ENCODE measurements at places on chromosomes 4 and X.

DNA sequence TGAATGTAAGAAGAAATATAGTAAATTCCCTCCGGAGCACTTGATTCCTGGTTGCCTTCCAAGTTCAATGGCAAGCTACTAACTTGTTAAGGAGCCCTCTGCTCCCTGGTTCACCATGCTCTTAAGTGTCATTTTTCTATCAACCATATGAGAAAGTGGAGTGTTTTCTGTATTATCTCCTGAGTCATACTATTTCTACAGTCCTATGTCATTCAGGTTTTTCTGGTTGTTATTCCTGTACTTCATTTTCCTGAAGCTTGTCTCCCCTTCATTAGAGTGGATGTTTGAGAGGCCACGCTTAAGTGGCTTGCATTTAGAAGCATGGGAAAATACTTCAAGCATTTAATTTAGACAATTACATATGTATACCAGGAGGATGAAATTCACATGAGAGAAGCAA is 14.7 kb upstream of the EPGN start:
- DNase-seq = no peak

- DNase-seq = no peak
Observed at GRCh38 chrX:129040124-129040523, 483.2 kb downstream of the SMARCA1 start.

- no peak for DNase-seq
Observed at GRCh38 chrX:119695535-119696050, 2.6 kb upstream of the SEPTIN6 start.

- no peak for DNase-seq
Observed at GRCh38 chr4:47641755-47642154, 156.7 kb downstream of the ATP10D start.

DNA sequence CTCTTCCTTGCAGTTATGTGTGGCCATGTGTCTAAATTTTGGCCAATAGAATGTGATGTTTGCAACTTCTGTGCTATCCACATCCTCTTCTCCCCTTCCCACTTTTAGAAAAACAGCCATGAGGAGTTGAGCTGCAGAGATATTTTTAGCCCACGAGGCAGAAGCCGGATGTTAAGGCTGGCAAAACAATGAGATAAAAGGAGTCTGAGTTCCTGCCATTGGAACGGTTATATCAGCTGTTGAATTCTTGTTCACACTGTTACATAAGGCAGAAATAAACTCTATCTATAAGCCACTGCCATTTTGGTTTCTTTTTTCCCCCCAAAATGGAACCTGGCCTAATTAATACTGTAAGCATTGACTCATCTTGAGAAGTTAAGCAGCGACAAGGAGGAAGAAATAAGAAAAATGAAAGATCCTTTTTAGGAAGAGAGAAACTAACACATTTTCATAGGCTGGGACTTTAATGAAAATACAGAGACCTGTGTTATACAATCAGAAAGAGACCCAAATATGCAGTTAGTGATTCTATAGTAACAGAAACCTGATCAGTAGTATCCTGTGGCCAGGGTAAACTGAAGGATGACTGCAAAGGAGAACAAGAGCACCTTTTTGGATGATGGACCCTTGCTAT is 200.5 kb downstream of the INPP4B start:
- DNase-seq = no peak

DNA sequence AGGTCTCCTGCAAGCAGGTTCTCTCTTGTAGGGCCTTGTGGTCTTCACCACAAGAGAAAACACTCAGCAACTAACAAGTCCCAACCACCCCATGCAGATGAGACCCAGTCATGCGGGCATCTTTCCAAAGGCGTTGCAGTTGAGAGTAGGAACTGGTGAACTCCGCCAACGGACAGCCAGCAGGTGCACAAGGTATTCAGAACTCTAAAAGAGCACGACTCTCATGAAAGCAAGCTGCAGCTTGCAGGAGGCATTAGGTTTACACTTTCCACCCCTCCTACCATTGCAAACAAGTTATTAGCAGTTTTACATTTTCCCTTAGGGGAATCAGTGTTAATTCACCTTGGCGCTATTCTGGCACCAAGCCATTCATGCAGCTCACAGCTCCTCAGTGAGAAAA is 173.4 kb upstream of the KIT start:
- no peak for DNase-seq

Data from adrenal gland (tissue), 19 donors.